ENCODE measurements at places on chromosomes 1 and 21.

DNA sequence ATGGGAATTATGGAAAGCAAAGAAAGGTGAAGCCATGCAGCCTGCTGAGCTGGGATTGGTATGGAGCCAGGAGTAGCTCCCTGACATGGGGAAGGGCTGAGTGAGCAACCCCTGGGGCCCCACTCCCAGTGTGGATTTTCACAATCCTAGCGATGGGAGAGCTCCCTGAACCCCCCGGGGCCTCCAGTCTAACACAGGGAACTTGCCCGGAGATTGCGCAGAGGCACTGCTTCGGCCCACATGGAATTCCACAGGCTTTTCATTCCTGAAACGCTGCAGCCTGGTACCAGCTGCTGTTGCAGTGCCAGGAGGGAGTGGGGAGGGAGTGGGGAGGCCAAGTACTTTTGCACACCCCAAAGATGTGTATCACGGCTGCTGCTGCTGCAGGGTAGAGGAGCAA, 110.4 kb upstream of the C21orf91 start:
- DNase-seq, result no peak

- DNase-seq, result no peak
Measured at GRCh38 chr1:223712850-223713474, 623 bp downstream of the CAPN2 start.

GRCh38 chr1:4654764-4655673, 610 bp downstream of the AJAP1 start:
- DNase-seq, result no peak

GRCh38 chr1:101013776-101014175, 11.8 kb downstream of the DPH5 start:
- DNase-seq, result no peak

DNA sequence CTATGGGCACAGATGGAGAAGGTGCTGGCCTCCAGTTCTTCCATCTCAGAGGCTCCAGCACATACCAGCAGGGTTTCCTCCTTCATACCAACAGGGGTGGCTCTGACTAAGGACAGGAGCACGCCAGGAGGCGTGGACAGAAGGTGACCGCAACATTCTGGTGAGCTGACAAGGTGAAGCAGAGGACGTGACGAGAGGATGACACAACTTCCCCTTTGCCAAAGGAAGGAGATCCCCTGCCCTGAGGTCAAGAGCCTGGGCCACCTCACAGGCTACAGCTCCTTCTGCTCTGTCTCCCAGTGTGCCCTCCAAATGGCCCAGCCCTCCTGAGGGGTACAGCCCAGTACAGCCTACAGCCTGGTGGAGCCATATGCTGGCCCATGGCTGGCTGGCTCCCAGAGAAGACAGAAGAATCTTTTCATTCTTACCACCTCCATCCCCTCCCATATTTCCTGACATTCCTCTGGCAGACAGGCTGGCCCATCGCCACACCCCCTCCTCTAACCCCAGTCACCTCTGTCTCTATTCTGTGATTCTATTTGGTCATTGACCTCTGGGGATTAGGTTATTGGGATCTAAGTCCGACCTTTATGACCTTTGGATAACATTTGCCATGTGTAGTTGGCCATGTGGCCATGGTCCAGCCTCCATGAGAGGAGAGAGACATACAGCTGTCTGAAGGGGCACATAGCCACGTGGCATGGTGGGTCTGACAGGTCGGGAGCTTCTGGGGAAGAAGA, 5.1 kb upstream of the LAMB3 start:
- no peak for DNase-seq

- DNase-seq, result no peak
Measured at GRCh38 chr1:207836591-207837347, 74.2 kb downstream of the CD34 start.

GRCh38 chr21:35390013-35390776, 341.1 kb upstream of the RUNX1 start:
- DNase-seq, result no peak

- peak; percentile 27 for DNase-seq
Measured at GRCh38 chr1:89022167-89022959, at the start of gene GBP3. GBP3 (minus strand) TSS chr1:89022866; CDS start chr1:89020721, 2,145 bp downstream.

- no peak for DNase-seq
Measured at GRCh38 chr1:48903291-48903690, 126.6 kb upstream of the BEND5 start.

DNA sequence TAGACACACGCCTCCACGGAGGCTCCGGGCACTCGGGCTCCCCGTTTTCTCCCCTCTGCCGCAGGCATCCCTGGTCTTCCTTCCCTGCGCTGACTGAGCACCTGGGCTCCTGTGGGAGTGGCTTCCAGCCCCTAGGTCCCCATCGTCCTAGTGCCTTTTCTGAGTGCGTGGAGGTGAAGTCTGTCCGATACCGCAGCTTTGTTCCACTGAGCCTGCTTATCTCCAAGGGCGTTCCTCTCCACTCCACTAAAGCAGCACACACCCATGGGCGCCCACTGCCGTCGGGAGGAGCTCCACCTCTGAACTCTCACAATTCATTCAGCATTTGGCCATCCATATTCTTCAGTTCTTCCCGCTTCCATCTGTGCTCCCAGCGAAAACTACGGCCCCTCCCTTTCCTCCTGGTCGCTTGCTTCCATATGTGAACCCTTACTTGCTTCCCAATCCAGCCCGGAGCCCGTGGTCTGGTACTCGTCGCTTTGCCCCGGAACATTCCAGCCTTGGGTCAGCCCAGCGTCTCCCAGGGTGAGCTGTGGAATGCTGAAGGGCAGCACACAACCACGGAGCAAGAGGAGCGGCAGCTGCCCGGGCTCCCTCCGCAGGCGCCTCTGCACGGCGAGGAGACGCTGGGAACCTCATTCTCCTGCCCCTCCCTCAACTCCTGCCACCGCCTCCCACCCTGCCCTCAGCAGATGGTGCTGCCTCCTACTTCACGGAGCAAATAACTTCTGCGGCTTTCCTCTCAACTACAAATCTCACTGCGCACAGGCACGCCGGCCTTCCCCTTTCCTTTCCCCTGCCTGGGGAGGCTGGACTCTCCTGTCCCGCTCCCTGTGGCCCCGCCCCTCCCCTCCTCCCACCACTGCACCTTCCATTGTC, 27.5 kb downstream of the ATP8B2 start:
- DNase-seq, result no peak

DNA sequence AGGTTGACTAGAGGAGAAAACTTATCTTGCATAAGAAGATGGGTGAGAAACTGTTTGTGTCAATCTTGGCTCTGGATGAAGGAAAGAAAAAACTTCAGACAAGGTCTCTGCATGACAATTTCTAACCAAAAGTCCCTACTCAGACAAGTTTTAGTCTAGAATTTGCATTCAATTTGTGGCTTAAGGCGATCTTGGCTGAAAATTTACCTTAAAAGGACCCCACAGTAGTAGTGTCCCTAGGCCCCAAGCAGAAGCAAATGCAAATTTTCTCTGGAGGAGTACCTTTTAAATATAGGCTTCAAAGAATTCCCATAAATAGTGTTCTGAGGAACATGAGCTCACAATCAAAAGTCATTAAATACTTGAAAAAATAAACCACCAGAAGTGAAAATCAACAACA, 17.6 kb upstream of the TMEM125 start:
- no peak for DNase-seq

DNA sequence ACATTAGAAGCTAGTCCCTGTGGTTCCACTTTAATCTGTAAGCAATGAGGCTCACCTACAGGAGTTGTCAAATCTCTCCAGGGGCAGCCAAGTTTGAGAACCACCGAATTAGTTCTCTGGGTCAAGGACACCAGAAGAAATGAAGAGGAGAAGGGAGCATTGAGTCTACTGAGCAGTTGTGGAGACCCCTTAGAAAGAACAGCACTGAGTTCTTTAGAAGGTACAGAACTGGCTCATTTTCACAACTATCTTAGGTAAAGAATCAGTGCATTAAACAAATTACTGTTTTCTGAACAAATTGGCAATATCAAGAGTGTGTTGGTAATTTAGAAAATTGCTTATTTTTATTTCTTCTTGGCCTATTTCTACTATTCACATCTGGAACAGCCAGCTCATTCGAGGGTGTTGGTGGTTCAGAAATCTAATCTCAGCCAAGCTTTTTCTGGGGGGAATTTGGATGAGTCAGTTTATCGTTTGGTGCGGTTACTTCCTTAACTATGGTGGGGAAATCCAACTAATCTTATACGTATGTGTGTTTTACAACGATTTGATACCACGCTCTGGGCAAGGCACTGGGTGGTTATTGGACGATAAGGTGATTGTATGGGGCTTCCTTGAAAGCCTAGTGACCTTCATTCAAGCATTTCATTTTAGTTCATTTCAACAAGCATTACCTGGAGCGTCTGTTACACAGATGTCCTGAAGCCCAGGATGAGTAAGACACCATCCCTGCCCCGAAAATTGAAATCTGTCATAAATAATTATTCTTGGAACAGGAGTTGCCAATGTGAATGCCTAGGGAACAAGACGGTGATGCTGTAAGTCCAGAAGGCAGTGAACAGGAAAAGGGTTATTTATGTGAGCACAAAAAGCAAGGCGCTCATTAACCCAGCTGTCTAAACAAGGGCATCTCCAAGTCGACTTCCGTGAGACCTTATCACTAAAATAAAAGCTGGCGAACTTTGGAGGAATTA, 52.0 kb upstream of the TMPRSS2 start:
- DNase-seq, result no peak

Data from AG09319 (cell line).